ENCODE measurements at places on chromosomes 11 and 22.

DNA sequence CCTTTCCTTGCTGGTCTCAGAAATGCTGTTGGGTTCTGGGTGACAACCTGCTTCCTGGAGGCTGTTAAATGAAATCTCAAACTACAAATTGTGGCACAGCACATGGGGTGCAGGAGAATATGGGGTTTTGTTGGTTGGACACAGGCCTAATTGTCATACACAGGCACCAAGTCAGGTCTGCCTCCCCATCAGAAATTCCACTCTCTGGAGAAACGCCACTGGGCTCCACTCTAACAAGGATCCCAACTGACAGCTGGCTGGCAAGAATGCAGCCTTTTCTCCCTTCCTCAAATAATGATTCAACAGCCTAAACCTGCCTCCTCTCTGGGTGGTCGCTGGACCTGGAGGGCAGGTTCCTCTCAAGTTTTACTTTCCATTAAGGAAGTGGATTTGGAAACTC lies 177.8 kb upstream of the NARS2 start:
- no peak for DNase-seq

- no peak for DNase-seq
Measured at GRCh38 chr11:61541598-61541997, 33.0 kb downstream of the LRRC10B start.

DNA sequence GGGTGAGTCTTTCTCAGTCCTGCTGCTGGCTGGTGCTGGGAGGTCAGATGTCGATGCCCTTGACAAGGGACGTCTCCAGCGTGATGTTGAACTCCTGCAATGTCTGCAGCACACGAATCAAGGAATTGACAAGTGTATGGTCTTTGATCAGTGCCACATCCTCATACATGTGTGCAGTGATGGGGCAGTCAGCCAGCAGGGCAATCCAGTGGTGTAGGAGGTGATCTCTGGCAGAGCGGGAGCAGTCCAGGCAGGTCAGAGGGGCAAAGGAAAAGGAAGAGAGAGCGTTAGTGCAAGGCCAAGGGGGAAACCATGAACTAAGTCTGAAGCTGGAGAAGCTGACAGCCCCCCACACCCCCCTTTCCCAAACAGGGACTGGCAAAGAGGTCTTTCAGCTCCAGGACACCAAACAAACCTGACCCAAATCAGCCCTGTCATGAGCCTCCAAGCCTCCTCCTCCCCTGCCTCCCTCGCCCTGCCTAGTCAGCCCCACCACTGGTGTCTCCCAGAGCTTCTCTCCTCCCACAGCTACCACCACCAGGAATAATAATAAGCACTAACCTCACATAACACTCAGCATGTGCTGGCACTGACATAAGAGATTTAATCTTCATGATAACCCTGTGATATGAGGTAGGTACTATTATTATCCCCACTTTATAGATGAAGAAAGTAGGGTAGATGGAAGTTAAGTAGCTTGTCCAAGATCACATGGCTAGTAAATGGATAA lies 48.4 kb upstream of the SCUBE2 start:
- DNase-seq = no peak

DNA sequence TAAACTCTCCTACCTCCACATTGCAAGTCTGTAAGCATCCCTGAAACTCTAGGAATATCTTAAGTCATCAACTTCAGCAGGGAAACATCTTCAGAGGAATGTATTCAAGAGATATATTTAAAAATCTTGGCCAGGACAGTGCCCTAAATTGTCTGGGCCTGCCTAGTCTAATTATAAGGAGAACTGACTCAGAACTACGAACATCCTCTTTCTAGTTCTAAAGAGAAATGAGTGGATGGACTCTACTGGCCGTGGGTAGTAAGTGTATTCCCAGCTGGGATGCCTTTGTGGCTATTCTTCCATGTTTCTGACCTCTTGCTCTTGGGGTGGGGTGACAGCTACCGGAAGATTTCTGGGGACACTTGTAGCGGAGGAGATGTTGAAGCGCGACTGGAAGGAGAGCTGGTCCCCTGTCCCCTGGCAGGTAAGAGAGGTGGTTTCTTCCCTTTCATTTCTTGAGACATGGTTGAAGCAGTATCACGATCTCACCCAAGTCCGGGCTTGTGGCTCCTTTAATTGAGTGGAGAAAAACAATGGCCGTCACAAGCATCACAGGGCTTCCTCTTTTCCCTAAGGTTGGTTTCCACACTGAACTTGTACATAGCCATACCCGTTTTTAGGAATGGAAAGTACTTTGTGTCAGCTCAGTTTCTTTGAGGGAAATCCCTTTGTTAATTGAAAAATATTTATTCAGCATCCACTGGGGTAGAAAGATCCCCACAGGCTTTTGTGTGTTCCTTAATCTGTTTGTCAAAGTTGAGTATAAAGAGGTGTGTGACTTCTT lies 97.7 kb upstream of the SORL1-AS1 start:
- DNase-seq = no peak

DNA sequence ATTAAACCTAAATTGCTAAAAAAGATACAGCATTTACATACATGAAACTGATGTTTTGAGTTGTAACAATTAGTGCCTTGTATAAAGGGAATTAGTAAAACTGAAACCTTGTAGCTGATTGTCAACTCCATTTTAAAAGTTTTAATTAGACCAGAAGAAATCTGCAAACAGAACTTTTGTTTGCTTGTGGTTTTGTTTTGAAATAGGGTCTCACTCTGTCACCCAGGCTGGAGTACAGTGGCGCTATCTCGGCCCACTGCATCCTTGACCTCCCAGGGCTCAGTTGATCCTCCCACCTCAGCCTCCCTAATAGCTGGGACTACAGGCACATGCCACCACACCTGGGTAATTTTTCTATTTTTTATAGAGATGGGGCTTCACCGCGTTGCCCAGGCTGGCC lies 86.5 kb upstream of the SLC6A5 start:
- no peak for DNase-seq

DNA sequence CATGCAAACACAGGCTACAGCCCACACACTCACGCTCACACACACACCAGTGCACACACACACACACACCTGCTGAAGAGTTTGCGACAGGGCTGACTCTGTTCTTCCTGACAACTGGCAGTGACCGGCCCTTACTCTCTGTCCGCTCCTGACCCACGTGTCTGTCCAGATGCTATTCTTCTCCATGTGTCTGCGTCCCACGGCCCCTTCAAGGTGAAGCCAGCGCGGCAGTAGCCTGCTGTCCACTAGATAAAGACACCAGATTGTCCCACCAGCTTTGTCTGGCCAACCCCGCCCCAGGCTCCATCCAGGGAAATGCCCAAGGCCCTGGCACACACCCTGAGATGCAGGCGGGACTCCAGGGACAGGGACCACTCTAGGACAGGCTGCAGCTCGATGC lies 713.9 kb downstream of the BRD1 start:
- no peak for DNase-seq

- DNase-seq = no peak
Measured at GRCh38 chr11:34624069-34624468, 3.2 kb downstream of the EHF start.

DNA sequence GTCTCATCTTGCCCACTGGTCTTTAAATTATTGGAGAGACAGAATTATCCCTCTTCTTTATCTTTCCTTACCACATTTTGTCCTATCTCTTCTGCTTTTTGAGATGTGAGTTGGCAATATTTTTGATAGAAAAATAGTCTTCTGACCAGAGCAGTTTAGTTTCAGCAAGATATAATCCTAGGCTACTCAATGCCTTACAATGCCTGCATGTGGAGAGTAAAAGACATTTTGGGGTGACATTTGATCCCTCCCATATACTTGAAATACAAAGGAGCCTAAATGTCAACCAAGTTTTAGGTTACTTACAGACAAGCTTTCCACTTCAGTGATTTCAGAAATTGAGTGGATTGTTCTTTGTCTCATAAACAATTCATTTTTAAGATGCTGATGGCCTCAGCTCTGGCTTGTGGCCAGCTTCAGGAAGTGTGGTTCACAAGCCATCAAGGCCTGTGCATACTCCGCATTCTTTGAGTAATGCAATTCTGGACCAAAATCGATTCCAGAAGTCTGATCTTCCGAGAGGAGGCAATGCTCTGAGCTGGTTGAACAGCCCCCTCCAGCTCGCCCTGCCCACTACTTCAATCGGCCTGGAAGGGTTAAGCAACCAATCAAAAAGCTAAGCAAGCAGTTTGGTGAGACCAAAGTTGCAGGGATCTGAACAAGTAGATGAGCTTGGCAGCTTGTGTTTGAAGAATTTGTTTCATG lies 274.4 kb downstream of the BLID start:
- no peak for DNase-seq

DNA sequence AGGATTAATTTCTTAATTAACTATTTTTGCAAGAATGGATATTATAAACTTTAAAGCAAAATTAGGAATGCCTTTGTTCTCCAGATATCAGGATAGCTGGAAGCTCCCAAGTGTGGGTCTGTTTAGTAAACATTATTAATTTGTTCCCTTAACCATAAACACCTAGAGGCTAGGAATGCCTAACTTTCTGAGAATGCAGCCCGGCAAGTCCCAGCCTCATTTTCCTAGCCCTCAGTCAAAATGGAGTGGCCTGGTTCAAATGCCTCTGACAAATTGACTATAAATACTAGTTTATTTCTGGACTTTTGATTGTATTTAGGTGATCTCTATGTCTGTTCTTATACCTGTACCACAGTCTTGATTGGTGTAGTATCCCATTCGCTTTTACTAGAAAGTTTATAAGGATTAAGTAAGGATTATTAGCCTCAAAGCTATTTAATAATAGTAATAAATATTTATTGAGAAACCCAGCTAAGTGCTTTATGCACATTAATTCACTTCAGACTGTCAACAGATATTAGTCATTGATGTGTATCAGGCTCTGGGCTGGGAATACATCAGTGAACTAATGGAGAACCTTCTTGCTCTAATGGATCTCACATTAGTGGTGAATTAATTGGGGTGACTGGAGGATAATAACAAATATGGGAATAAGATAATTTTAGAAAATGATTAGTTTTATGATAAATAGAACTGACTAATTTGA lies 25.8 kb downstream of the PPME1 start:
- no peak for DNase-seq
